ENCODE measurements at places on chromosomes 5 and 9.
A peak's percentile ranks its signal among the peaks of the same experiment; 100 is the strongest.

DNA sequence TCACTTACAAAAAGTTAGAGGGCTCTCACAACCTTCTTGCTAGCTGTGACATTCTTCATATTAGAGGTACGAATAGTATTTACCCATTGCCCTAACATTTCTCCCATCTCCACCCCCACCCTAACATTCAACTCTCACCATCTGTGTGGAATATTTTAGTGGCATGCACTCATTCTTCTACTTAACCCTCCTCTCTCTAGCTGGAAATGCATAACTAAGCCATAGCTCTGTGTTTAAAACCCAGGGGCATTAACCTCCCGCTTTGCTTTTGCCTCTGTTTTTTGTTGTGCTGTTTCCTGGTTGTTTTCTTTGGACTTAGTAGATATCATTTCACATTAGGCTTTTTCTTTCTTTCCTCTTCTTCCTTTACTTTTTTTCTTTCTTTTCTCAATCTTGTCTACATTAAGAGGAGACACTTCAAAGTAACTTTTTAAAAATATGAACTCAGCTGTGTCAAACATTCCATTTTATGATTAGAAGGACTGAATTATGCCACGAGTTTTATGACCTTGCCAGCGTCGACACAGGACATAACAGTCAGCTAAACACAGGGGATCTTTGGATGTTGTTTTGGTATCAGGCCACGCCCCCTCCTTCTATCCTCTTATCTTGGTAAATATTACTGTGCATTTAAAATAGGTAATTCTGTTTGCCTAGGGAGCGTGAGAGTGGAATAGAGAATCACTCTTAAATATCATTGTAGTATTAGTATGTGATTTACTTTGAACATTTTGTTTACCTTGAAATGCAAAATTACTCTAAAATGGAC is 236.0 kb downstream of the CD180 start:
- DNase-seq: no peak

- no peak for DNase-seq
Observed at GRCh38 chr5:176608937-176609723, 826 bp downstream of the GPRIN1 start.

DNA sequence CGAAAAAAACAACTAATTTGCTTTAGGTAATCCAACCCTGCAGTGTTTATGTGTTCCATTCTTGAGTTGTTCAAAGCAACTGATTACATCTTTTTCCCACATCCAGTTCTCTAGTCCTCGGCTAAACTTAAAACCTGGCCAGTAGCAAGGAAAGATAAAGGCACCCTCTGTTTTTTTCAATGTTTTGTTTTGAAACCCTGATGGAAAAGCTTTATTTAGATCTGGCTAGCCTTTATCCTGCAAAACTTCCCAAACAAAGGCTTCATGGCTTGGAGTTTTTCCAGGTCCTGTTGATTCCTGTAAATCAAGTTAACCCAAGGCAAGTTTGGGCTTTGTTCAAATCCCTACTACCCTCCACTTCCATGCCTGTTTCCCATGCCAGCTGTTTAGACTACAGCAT is 105.1 kb downstream of the CEMIP2 start:
- DNase-seq: no peak

DNA sequence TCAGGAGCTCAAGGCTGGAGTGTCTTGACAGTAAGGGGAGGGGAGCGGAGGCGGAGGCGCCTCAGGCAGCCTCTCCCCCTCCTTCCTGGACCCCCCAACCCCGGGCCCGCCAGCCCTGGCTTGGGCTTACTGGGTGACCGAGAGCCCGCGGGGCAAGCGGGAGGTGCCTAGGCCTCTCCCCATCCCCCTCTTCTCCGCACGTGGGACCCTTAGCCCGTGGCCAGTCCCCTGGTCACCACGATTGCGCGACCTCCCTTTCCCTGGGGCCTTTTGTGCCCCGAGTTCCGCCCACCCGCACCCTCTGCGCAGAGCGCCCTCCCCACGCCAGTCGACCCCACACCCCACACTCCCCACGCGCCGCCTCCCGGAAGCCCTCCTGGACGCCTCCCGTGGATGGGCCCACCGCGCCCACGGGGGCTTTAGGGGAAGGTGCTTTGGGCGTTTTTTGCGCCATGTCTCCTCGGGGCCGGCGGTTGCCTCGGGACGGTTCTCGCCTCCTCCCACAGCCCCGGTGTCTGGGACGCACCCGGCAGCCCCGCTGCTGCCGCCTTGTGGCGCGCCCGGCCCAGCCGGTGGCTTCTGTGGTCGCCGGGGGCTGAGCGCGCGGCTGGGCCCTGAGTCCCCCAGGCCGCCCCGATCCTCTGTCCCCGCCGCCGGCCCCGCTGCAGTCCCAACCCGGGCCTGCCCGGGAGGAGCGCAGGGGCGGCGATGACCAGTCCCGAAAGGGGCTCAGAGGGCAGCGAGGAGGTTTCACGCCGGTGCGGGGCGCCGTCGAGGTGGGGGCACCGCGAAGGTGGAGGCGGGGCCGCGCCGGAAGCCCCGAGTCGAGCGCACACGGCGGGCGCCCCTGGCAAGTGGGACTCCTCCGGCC is 3.2 kb downstream of the TOR4A start:
- peak; percentile 30 for DNase-seq

- no peak for DNase-seq
Observed at GRCh38 chr5:157519579-157520253, 55.9 kb downstream of the ADAM19 start.

DNA sequence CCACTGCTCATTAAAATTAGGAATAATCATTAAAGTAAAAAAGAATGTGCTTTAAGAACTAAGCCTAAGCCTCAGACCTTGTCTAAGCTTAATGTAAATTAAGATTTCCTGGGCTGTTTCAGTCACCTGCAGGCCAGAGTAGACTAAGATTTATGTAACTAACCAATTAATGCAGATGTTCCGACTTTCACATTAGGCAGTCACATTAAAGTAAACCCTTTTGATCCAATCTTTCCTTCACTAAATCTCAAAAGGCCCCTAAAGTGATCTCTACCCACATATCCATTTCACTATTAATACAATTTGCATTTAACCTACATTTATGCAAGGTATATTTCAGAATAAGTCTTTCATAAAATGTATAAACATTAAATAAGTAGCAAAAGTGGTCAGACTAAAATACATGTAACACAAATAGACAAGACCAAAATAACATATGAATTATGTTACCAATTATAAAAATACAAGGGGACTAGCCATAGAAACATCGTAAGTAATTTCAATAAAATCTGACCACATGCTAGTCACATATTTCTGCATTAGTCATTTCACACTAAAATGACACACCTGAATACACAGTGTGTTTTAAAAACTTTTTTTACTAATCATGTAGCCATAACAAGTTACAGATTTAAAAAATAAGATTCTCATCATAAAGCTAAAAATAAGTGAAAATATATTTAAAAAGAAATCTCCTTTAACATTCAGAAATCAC is 7.7 kb downstream of the NR3C1 start:
- DNase-seq: no peak

- peak; percentile 5 for DNase-seq
Observed at GRCh38 chr9:7967093-7967827, 167.7 kb upstream of the DMAC1 start.

DNA sequence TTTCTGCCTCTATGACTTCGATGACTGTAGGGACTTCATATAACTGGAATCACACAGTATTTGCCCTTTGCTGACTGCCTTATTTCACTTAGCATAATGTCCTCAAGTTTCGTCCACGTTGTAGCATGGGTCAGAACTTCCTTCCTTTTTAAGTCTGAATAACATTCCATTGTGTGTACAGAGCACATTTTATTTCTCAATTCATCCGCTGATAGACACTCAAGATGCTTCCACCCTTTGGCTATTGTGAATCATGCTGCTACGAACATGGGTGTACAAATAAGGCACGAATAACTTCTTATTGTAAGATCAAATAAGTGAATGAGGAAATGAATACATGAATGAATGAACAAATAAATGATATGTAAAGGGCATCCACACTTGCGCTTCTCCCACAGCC is 13.0 kb downstream of the BARX1 start:
- no peak for DNase-seq

DNA sequence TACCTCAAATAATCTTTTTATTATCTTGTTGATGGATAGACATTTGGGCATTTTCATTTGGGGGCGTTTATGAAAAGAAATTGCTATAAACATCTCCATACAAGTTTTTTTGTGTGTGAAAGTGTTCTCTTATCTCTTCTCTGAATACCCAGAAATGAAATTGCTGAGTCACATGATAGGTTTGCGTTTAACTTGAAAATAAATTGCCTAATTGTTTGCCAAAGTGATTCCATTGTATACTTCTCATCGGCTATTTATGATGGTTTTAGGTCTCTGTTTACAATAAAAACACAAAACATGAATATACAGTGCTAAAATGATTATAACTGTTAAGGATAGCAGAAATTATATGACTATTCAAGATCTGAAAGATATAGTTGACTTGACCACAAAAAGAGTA is 361.7 kb downstream of the TAF11L14 start:
- DNase-seq: no peak

GRCh38 chr5:66440202-66440680 is 156.0 kb upstream of the MAST4 start:
- no peak for DNase-seq

GRCh38 chr5:159402856-159403255 is 72.6 kb upstream of the IL12B start:
- no peak for DNase-seq

GRCh38 chr9:110284211-110284844 is 28.0 kb upstream of the TXN start:
- no peak for DNase-seq

- DNase-seq: no peak
Observed at GRCh38 chr5:107154593-107154992, 516.1 kb downstream of the EFNA5 start.

DNA sequence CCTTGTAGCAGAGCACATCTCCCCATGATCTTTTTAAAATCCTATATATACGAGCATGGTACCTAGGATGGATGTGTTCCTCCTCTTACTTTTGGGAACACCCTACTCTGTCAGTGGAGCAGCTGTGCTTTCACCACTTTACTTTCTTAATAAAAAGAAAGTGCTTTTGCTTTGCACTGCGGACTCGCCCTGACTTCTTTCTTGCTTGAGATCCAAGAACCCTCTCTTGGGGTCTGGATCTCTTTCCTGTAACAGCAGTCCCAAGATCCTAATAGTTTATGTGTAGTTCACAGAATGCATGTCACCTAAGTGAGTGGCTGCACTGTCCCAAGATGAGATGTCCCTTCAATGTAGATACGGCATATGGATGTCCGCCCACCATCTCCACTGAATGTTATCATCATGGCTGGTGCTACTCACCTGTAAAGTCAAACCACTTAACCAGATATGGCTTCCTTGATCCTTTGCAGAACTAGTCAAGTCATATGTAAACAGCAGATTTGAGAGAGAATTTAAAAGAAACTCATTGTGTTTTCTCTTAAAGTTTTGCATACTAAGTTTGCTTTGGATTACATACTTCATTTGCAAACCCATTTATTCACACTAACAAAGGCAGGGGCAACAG is 1.9 kb downstream of the FGF1 start:
- DNase-seq: no peak

- no peak for DNase-seq
Observed at GRCh38 chr5:42656651-42657015, 100.0 kb upstream of the CCDC152 start.

- DNase-seq: no peak
Observed at GRCh38 chr9:6676254-6676921, 30.9 kb upstream of the GLDC start.
